ENCODE measurements at places on chromosomes 1 and 21.
A peak's percentile ranks its signal among the peaks of the same experiment; 100 is the strongest.

DNA sequence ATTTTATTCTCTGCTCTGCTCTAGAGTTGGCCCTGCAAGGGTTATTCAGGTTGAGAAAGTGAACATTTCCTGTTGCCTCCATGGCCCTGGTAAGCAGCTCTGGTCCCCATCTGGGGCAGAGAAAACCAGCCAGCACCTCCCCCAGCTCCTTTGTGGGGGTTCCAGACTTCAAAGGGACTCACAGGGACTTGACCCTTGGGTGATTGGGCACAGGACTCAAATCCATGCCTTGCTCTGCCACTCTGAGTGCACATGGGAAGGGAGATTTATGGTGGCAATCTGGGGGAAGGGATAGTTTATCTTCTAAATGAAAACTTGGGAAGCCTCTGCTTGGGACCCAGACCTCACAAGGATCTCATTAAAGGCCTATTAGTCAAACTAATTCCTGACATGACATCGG lies 212.8 kb downstream of the FOXD2 start:
- DNase-seq: no peak

- DNase-seq: no peak
Observed at GRCh38 chr1:5430136-5430535, 562.1 kb downstream of the NPHP4 start.

DNA sequence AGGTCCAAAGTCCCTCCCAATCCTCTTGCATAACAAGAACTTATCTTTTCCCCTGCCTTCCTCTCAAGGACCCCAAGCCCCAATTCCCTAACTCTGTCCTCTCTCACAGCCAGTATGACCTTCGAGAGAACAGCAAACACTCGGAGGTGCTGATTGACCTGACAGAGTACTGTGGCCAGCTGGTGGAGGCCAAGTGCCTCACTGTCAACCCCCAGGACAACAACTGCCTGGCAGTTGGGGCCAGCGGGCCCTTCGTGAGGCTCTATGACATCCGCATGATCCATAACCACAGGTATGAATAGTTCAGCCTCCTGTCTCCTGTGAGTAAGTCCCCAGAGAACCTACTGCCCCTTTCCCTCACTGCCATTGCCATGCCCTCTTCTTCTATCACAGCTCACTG lies 29.9 kb upstream of the TMEM222 start:
- DNase-seq: no peak

GRCh38 chr1:91624331-91624730 lies 123.7 kb downstream of the CDC7 start:
- DNase-seq: no peak

DNA sequence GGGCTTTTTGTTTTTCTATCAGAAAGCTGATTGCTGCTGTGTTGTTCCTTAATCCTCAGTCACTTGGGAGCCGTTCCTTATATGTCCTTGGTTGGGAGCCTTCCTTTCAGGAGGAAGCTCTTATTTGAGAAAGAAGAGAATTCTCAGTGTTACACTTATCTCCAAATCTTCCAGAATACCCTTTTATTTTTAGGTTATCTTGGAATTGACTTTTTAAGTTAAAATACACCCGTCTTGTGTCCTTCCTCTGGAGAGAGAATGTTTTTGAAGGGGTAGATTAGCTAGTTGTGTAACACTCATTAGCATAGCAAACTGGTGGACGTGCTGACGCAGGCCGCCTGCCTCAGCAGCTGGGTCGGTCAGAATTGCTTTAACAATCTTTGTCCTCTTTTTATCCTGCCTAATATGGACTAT lies 42.1 kb downstream of the LRRC8B start:
- peak; percentile 69 for DNase-seq

DNA sequence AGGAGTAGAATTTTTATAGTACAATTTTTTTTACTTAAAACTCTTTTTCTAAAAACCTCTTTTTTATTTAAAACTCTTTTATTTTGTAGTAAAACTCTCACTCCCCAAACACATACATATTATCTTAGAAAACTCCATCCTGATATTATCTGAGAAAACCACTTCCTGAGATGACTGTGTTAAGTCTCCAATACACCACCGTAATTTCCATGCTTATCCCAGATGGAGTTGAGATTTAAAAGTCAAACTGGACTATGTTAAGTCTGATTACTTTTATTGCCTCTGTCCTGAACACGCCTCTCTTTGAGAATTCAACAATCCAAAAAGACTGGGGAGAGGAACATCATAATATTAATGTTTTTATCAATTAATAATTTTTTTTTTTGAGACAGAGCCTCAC lies 3.7 kb downstream of the SEC16B start:
- no peak for DNase-seq

- DNase-seq: no peak
Observed at GRCh38 chr21:41302976-41303375, 13.6 kb upstream of the FAM3B start.

- DNase-seq: no peak
Observed at GRCh38 chr1:22739648-22740385, 29.2 kb downstream of the EPHB2 start.

DNA sequence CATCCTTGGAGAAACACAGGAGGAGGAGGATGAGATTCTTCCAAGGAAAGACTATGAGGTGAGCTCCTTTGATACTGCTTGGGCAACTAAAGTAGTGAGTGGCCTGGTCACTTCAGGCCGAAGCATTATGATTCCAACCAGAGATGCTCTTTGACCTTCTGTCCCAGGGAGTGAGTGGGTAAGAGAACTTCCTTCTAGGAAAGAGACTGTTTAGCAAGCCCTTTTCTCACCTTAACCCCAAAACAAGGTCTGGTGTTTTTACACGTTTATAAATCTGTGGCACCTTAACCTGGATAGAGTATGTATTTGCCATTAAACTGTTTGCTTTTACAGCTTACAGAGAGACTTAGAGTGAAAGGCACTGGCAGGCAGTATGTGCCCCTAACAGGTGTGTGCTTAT lies 1.1 kb downstream of the CLCN6 start:
- DNase-seq: no peak

GRCh38 chr21:25871566-25871965 lies 136.8 kb downstream of the GABPA start:
- DNase-seq: no peak

DNA sequence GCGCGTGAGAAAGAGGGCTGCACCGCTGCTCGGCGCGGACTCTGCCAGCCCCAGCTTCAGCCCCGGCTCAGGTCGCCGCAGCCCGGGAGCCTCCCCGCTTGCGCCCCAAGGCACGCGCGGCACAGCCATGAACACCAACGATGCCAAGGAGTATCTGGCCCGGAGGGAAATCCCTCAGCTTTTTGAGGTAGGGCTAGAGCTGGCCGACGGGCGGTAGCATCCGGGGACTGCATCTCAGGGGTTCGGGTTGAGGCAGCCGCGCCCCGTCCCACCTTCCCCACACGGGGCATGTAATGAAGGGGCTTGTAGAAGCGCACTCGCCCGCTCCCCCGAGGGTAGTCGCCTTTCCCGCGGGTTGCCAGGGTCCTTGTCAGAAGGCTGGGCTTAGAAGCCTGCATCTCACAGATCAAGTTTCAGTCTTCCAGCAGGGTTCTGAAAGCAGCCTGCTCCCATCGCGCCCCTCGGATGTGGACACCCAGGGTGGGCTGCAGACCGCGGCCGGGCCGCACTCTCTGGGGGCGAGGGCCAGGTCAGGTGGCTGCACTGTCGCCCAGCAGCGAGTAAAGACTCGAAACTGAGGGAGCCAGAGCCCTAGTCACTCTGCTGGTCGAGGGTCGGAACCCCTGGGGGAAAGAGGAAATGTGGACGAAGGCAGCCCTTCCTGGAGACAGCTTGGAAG lies 507 bp downstream of the AK5 start:
- DNase-seq: peak; percentile 21

DNA sequence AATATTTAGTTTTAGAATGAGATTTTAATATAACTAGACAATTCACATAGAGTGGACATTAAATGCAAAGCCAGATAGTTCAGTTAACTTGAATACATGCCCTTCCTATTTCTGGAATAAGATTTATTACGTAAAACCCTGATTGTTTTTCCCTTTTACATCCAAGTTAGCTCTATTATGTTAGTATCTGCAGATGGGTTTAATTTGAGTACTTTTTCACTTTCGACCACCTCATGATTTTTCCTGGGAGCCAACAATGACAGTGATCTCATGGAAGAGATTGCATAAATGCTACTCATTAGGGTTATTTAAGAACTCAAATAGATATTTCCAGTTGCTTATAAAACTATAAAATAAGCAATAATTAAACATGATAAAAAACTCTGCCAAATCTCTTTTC lies 199.4 kb upstream of the PTGFR start:
- no peak for DNase-seq

DNA sequence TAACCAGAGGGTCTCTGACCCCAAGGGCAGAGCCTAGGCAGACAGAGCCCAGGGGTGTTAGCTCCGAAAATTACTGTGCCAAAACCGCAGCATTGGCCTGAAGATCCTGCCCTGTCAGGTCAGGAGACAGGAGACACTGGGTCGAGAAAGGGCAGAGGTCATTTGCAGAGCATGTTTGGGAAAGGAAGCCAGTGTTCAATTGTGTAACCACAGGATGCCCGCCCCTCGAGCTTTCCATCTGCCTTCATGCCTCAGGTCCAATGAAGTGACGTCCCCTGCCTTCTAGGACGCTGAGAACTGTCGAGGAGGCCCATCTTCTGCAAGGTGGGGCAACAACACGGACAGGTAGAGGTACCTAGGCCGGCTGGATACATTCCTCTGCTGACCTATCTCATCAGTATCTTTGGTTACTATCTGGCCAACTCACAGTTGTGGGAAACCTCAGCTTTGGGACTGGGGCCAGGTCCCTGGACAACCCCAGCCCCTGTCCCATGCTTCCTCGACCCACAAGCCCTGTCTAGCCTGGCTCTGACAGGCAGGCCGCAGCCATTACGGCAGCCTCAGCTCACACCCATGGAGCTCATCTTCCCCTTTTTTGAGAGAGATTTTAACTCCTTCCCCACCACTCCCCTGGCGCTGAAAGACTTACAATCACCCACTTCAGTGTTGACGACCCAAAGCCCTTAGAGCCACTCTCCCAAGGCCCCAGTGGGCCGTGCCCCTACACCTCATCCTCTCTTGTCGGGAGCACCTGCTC lies 1.3 kb downstream of the ARL8A start:
- no peak for DNase-seq

GRCh38 chr1:93907718-93908117 lies 1.5 kb downstream of the GCLM start:
- no peak for DNase-seq

DNA sequence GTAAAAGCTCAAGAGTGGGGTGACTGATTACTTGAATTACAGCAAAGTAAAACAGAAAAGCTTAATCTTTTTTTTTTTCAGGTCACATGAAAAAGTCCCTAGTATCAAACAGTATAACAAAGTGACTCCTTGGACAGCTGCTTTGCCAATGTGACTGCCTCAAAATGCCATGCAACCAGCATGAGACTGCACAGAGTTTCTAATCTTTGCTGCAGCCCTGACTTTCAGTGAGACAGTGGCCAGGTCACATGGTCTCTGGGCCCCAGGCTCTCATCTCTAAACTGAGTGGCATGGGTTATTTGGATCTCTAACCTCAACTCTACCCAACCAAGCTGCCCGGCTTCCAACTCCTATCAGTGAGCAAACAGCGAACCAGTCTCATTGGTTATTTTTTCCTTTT lies 169.0 kb downstream of the VAV3 start:
- no peak for DNase-seq

GRCh38 chr1:44994309-44994898 lies 8.0 kb upstream of the EIF2B3 start:
- DNase-seq: no peak

DNA sequence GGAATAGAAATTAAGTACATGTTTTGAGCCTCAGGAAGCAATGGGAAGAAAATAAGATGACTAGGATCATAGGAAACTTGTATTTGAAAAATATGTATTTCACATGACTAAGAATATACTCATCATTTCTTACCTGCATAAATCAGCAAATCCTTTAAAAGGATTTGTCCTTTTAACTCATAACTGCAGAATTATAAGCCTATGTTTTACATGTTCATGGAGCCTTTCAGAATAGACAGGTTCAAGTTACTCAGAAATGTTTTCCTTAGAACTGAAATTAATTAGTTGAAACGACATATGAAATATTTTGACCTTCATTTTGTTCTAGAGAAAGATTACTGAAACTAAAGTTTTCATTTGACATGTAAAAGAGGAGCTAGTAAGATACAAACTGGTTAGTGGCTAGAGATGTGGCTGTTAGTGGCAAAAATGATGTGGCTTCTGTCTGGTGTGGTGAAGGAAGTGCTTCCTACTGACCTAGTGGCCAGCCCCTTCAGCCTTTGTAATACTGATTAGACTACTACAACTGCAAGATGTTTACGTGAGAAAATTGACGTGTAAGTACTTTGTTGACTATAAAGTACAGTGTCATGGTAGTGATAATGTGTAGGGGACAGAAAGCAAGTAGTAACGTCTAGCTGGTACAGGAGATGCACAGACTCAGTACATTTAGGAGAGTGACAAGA lies 54.7 kb downstream of the PACC1 start:
- DNase-seq: no peak

GRCh38 chr1:172898866-172899265 lies 151.9 kb downstream of the TNFSF18 start:
- no peak for DNase-seq

- DNase-seq: no peak
Observed at GRCh38 chr1:35565742-35566133, 7.4 kb upstream of the TFAP2E start.

GRCh38 chr1:222417264-222417663 lies 130.6 kb downstream of the HHIPL2 start:
- no peak for DNase-seq

Data from NCI-H524 treated with DMSO at 0.1 percent for 48 hours (cell line).